AG10803 (cell line): ENCODE measurements at places on chromosomes 5 and 9.
A peak's percentile ranks its signal among the peaks of the same experiment; 100 is the strongest.

GRCh38 chr9:135247227-135247930 is 159.9 kb downstream of the OLFM1 start:
- no peak for DNase-seq

DNA sequence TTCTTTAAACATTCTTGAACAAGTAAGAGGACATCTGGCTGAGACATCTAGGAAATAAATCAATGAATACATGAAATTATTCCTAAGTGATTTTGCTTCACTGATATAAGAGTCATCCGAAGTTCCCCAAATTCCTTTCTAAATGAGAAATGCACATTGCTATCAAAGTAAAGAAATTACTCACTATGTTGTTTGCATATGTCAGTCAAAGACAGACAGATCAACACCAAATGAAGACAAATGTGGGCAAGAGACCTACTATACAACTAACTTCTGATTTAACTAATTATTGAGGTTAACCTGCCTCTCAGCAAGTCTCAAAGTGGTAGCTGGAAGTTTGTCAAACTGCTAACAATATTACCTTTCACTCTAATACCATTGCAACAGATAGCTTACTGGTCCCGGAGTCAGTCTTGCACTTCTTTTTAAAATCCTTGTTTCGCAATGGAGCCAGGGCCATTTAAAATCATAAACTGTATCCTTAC is 13.2 kb downstream of the TUT7 start:
- DNase-seq = peak; percentile 49

DNA sequence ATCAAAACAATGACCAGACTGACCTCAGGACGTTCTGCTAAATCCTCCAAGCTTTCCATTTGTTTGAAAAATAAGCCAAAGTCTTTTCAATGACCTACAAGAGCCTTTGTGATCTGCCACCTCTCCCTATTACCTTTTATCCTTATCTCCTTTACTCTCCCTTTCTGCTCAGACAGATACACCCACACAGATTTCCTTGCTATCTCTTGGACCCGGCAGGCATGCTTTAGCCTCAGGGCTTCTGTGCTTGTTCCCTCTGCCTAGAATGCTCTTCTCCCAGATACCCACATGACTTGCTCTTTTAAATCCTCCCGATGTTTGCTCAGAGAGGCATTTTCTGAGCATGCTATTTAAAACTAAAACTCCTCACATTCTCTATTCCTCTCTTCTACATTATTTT is 8.9 kb upstream of the ELOVL7 start:
- DNase-seq = no peak

DNA sequence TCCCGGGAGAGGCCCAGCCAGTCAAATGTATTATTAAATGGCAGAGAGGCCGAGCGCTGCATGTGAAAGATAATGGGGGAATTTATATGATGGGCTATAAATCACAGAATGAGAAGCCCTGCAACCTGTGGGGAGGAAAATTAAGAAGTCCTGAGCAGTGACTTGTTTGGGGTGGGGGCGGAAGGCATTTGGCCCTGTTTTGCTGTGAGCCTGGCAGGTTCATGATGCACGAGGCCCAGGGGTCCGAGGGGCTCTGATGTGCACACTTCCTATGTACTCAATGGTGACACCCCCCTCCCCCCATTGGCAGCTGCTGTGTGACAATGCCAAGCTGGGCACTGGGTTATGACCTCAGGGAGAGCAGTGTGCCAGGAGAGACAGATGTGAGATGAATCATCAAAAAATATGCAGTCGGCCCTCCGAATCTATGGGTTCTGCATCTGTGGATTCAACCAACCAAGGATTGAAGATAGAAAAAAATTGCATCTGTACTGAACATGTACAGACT is 13.7 kb upstream of the DAB2IP start:
- peak; percentile 71 for DNase-seq
